Activated CD4-positive, alpha-beta T cell treated with anti-CD3 and anti-CD28 coated beads, Interleukin-2, amount 50 U/mL, for 48 hours (primary cell): ENCODE measurements at places on chromosomes 7 and 10.

- DNase-seq = no peak
These were observed 19.5 kb upstream of the ITGB8 start for GRCh38 chr7:20310963-20311742.

DNA sequence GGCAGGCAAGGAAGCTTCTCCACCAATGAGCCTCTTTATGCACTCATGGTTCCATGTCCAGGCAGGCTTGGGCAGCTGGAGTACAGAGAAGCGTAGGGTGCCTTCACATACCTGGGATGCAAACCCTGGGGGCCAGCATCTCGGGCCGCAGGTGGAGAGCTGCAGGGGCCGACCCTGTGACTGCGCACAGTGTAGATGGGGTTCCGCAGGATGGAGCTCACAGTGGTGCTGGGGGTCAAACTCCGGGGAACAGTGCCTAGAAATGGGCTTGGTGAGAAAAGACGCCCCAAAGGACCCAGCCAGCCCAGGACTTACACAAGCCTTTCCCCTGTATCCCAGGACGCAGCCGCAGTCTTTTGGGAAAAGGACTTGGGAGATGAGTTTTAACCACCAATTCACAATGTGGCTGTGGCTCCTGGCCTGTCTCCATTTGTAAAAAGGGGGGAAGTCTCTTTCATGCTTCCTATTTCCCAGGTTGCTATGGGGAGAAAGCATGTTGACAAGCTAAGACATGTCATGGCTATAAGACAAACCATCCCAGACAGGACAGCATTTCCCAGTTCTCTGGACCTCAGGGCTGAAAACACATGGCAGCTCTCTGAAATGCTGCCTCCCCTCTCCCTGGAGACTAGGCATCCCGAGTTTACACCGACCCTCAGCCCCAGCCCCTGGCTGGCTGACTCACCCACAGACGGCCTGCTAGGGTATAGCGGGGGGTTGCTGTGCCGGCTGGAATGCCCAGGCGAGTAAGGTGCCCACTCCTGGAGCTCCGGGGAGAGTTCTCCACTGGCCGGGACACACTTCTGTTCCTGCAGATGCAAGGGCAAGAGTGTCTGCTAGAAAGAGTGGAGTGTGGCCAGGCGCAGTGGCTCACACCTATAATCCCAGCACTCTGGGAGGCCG, 107.1 kb downstream of the DLG5 start:
- no peak for DNase-seq

- no peak for DNase-seq
These were observed 278.4 kb downstream of the ANKRD30A start for GRCh38 chr10:37403776-37404175.

DNA sequence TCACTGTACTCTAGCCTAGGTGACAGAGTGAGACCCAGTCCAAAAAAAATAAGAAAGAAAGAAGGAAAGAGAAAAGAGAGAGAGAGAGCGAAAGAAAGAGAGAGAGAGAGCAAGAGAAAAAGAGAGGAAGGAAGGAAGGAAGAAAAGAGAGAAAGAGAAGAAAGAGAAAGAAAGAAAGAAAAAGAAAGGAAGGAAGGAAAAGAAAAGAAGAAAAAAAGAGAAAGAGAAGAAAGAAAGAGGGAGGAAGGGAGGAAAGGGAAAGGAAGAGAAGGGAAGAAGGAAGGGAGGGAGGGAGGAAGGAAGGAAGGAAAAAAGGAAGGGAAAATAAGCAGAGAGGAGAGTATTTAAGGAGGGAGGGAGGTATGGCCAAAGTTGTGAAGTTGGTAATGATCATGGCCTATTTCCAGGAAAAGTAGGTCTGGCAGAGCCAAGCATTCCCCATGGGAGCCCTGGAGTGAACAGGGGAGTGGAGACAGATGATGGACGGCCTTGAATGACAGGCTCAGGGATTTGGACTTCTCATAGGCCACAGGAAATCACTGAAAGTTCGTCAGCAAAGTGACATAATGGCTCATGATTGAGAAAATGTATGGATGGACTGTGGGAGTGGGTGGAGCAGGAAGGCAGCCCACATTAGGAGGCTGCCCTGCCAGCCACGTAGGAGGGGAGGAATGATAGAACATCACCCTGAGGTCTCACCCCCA, 44.8 kb upstream of the CUX1 start:
- no peak for DNase-seq

DNA sequence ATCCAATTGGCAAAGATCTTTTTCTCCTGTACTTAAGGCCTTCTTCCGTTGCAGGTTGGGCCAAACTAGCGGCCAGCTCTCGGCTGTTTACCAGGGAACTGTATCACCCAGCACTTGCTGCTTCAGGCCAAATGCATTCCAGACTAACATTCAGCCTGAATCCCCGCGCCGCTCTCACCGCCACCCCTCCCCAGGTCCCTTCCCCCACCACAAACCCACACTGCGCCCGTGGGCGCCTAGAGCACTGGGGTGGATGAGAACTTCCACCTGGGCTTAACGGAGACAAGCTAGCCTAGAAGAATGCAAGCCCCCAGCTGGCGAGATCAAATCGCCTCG, 676 bp downstream of the TCAF1 start:
- no peak for DNase-seq

GRCh38 chr10:30227481-30227880, 121.6 kb downstream of the MTPAP start:
- DNase-seq = no peak

GRCh38 chr7:108805808-108806397, 236.2 kb downstream of the DNAJB9 start:
- DNase-seq = no peak

DNA sequence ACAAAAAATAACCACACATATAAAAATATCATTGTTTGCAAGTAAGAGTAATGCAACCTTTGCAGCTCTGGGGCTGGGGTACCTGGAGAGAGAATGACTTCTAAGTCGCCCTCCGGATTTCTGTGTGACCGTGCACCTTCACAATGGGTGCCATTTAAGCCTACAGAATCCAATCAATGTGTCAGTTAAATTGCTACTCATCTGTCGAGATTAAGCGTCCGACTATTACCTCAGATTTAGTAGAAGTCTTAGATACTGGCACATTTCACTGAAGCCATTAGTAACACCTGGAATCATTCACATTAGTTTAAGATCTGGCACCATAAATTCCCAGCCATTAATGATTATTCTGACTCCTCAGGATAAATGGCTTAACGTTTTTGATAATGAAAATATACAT, 507.3 kb upstream of the MGMT start:
- DNase-seq = no peak

- no peak for DNase-seq
These were observed 279.3 kb upstream of the SORCS1 start for GRCh38 chr10:107443813-107444212.

GRCh38 chr7:135748770-135749169, at the start of gene FAM180A:
TSS of gene FAM180A (minus strand) at chr7:135748813. CDS start at chr7:135748580, 233 bp downstream.
- no peak for DNase-seq

GRCh38 chr10:15046626-15047025, 2.9 kb downstream of the OLAH start:
- DNase-seq = no peak

GRCh38 chr10:131048606-131049005, 262.9 kb downstream of the TCERG1L start:
- DNase-seq = no peak

DNA sequence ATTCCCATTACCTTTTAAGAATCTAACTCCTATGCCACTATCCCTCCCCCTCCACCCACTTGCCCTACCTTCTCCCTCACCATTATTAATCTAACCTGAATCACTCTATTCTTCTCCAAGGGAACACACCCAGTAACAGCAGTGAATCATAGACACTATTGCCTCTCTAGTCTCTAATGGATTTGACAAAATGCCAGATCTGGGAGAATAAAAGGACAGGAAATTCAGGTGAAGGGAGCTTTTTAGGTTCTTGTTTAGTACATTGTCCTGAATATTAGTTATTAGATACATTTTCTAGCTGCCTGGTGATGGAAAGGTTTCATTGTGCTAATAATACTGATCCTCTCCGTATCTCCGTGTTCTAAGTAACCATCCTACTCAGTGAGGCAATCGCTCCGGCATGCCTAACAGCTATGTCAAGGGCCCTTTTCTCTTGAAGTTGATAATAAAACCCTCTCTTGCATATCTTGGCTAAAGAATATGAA, 4.1 kb upstream of the SFR1 start:
- DNase-seq = no peak

DNA sequence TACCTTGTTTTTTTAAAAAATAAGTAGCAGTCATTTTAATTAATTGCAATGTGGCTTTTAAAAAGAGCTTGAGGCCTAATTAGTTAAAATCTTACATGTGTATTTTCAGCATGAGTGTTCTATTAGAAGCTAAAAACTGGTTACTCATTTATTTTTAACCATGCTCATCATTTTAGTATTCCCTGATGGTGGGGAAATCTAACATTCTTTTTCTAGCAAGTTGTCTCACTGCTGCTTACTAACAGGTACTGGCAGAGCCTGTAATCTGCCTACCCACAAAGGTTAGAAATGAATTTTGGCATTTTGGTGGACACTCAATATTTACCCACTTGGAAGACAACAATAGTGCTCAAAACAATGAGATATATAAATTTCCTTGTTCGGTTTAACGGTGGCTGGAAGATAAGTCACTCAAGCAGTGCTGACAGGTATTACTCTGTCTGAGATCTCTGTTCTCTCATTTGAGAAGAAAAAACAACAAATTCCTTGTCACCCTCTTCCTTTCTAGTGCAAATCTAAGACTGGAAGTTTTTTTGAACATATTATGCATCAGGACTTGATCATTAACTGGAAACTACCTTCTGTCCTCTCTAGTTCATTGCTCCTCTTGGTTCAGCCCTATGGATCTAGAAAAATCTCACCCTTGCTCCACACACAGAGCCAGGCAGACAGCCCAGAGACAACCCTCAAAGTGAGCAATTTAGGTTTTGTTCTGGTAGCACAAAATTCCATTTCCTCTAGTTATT, 83.3 kb downstream of the VWDE start:
- no peak for DNase-seq

DNA sequence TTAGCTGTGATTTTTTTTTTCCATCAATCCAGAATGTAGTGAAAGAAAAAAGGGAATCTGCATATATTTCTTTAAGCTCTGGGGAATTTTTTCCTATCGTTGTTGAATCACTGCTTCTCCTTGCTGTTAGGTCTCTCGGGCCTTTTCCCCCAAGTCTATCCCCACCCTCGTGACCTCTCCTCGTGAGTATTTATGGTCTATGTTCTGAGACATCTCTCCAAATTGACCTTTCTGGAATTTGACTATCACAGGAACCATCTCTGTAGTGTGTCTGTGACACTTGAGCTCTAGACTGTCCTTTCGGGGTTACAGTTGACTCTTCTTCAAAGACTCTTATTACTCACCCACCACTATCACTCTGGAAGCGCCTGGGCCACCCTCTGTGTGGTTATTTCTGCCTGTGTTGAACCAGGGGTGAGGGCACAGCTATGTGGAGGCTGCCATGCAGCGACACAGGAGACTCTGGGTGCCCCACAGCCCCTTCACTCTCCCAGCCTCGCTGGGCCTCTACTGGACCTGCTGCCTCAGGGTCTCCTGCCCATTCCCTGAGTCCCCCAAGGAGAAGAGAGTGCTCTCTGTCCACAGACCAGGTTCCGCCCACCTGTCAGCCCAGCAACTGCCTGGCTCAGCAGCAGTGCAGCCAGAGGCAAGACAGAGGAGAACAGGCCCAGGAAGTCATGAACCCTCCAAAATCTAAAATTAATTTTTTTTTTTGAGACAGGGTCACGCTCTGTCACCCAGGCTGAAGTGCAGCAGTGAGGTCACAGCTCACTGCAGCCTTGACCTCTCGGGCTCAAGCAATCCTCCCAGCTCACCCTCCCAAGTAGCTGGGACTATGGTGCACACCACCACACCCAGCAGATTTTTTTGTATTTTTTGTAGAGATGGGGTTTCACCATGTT, 45.7 kb upstream of the PTPRN2 start:
- DNase-seq = no peak

GRCh38 chr10:60048091-60048501, 141.7 kb upstream of the CCDC6 start:
- no peak for DNase-seq

- DNase-seq = no peak
These were observed 222.2 kb upstream of the CXCL12 start for GRCh38 chr10:44607116-44607515.

GRCh38 chr10:113562069-113562468, 9.2 kb downstream of the HABP2 start:
- no peak for DNase-seq

DNA sequence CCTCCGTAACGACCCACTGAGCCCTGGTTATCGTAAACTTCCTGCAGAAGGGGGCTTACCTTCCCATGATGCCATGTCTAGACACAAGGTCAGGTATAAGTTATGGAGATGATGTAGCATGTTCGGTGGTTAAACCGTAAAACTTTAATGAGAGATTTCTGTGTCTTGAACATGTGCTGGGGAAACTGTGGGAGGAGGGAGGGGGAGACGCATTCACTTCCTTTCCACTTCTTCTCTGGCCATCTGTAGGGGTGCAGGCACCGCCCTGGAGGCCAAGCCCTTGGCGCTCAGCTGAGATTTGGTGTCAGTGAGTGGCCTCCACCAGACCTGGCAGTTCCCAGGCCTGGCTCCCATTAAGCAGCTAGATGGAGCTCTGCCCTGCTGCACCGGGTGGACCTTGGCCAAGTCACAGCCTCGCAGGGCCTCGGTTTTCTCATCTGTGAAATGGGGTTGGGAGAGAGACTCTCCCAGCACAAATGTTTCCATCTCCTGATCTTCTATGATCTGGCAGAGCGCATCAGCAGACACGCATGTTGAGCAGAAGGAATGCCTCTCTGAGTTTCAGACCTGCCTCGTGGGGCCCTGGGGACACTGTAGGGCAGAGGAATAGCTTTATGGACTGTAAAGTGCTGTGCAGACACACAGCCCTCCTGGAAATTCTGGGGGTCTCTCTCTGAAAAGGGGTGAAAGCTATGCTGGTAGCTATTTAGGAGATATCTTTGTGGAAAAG, 106.0 kb downstream of the COL26A1 start:
- DNase-seq = no peak

GRCh38 chr7:155381852-155382801, 75.8 kb upstream of the EN2 start:
- no peak for DNase-seq

DNA sequence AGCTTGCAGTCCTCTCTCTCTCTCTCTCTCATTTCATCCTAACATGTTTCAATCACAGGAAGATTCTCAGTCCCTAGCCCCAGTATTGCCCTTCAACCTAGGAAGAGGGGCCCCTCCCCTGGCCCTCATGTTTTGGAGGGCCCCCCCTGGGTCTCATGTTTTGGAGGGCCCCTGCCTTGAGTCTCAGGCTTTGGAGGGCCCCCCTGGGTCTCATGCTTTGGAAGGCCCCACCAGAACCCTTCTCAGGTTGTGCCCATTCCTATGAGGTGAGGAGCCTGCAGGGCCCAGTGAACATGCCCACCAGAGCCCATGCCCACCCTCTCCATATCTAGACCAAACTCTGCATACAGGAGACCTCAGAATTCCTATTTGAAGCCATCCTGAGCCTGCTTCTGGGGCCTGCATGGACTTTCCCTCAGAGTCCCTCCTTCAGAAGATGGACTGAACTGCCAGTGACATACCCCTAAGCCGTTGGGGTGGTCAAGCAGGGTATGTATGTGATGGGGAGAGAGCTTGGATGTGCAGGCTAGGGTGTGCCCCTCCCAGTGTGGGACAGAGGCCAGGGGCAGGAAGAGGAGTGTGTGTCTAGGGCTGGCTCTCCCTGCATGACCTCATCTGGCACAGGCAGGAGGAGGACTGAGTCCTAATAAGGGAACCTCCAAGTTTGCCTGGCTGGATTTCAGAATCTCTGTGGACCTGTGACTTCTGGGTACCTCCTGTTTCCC, 8.1 kb upstream of the VDAC2 start:
- no peak for DNase-seq
